Activated CD8-positive, alpha-beta T cell treated with anti-CD3 and anti-CD28 coated beads, Interleukin-2, amount 10 ng/mL, durations not matched to agents 7 days and 5 days (primary cell): ENCODE measurements at places on chromosomes 1 and 21. TPM values are rescaled to one million over a fixed set of nuclear protein-coding genes. Genes with fewer than 3 reads are reported as not detected.

The CCDC27 gene
- total RNA-seq, result not detected

The TMEM81 gene
- total RNA-seq, result 2.8 TPM

The GJB5 gene
- total RNA-seq, result not detected

The FAM151A gene
- not detected for total RNA-seq

The PDPN gene
- not detected for total RNA-seq

GRCh38 chr1:222043444-222044292 is 301.8 kb upstream of the DUSP10 start:
- no peak for DNase-seq
- no peaks in the 10 kb centered on the region for H3K27me3 ChIP-seq
- no peak overlapping the region for H3K4me3 ChIP-seq
- no peak overlapping the region for H3K27ac ChIP-seq

DNA sequence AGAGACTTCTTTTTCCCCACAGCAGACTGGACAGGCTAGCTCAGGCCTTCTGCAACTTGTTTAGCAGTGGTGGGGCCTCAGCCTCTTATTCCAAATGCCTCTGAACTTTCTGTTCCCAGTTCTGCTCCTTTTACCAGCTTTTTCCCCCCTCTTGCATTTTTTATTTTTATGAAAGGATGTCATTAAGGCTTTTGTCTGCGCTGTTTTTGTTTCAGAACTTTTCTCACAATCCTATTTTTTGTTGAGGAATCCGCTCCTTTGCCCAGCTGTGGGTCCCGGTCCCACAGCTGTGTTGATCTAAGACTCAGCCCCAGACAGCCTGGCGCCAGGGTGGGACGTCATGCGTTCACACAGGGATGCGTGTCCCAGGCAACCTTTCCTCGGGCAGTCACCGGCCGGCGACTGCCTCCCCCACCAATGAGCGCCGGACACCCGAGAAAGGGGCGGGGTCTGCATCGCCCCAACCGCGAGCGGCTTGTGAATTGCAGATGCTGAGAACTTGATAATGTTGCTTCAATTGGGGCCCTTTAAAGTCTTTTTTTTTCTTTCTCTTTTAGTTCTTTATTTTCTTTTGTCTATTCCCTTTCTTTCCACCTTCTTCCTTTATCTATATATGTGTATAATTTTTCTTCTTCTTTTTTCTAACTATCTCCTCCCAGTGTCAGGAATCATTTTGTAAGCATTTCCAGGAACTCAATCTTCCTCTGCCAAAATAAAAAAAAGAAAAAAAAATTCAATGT is 3.0 kb upstream of the ID3 start:
- peaks cover 46% of the 10 kb centered on the region for H3K4me1 ChIP-seq
- peaks cover 48% of the 10 kb centered on the region for H3K27me3 ChIP-seq
- H3K4me3 ChIP-seq, result no peak overlapping the region
- H3K36me3 ChIP-seq, result peaks cover 12% of the 10 kb centered on the region
- no peak overlapping the region for H3K27ac ChIP-seq

DNA sequence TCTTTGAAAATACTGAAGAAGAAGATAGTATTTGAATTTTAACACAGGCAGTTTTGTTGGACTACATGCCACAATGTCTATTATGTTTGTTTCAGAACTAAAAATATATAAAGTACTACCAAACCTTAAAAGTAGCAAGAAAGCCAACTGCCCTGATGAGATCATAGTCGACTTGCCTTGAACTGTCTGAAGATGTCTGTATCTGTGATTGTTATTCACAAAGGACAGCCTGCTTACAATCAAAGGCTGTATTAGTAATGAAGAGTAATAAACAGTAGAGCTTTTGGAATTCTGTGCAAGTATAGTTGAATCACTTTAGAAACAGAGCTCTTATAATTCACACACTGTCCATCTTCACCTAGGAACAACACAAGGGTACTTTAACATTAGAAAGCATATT is 228.3 kb downstream of the NCAM2 start:
- H3K36me3 ChIP-seq, result no peaks in the 10 kb centered on the region
- no peaks in the 10 kb centered on the region for H3K27me3 ChIP-seq
- H3K4me1 ChIP-seq, result no peaks in the 10 kb centered on the region
- H3K27ac ChIP-seq, result no peak overlapping the region

DNA sequence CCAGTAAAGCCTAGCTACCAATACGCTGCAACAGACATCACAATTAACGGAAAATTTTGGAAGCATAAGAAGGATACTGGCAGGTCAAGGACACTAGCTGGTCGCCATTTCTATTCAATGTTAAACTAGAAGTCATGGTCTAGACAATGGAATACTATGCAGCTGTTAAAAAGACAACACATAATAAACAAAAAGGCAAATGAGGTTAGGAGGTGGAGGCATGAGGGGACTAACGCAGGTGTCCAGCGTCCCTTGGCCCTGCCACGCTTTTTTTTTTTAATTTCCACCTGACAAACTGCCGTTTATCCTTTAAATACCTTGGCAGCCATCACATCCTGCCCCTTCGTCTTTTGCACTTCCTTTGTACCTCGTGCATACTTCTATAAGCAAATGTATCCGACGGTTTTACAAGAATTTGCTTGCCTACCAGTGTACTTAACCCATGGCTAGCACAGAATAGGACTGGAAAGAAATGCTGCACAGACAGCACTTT is 698 bp upstream of the SLC22A15 start:
- H3K4me3 ChIP-seq, result peak overlapping the region; percentile 83
- no peaks in the 10 kb centered on the region for H3K36me3 ChIP-seq
- DNase-seq, result no peak
- H3K27me3 ChIP-seq, result peaks cover 46% of the 10 kb centered on the region
- peaks cover 4% of the 10 kb centered on the region for H3K4me1 ChIP-seq
- H3K27ac ChIP-seq, result no peak overlapping the region

DNA sequence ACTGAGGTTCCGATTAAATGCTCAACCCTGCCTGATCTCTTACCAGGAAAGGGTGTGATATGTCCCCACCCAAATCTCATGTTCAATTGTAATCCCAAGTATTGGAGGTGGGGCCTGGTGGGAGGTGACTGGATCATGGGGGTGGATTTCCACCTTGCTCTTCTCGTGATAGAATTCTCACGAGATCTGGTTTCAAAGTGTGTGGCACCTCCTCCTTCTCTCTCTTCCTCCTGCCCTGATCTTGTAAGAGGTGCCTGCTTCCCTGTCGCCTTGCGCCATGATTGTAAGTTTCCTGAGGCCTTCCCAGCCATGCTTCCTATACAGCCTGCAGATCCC is 34.9 kb downstream of the RSPH1 start:
- no peak overlapping the region for H3K4me3 ChIP-seq
- no peaks in the 10 kb centered on the region for H3K27me3 ChIP-seq
- peaks cover 4% of the 10 kb centered on the region for H3K36me3 ChIP-seq
- peak overlapping the region; percentile 44 for H3K27ac ChIP-seq
- peaks cover 74% of the 10 kb centered on the region for H3K4me1 ChIP-seq
- no peak for DNase-seq

DNA sequence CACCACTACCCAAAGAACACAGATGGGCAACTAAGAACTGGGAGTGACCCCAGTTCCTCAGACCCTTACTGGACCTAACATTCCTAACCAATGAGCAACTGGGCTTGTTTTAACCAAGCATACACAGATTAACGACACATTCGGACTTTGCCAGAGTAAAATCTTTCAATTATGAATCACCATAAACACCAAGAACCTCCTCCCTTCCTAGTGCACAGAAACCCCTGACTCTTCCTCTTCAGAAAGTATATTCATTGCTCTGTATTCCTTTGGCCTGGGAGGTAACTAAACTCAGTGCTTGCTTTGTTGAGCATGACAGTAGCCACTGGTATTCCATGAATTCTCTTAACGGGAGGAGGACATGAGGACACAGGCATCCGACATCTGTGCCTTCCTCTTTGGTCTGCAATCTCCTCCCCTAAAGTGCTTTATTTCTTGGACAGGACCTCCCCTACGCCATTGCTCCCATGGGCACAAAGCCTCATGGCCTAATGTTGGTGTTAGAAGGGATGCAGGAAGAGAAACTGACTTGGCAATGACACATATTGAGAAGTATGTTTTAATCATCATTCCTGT is 42.7 kb downstream of the SEC16B start:
- DNase-seq, result no peak
- H3K4me3 ChIP-seq, result no peak overlapping the region

GRCh38 chr1:232697187-232697822 is 67.4 kb upstream of the SIPA1L2 start:
- H3K27me3 ChIP-seq, result no peaks in the 10 kb centered on the region
- no peak overlapping the region for H3K27ac ChIP-seq
- no peaks in the 10 kb centered on the region for H3K36me3 ChIP-seq
- H3K4me1 ChIP-seq, result no peaks in the 10 kb centered on the region
- no peak overlapping the region for H3K4me3 ChIP-seq

GRCh38 chr1:229283183-229283611 is 12.3 kb downstream of the RAB4A start:
- no peaks in the 10 kb centered on the region for H3K27me3 ChIP-seq
- no peak for DNase-seq
- peaks cover 17% of the 10 kb centered on the region for H3K4me1 ChIP-seq
- H3K36me3 ChIP-seq, result peaks cover 23% of the 10 kb centered on the region
- no peak overlapping the region for H3K4me3 ChIP-seq
